ENCODE measurements at places on chromosomes 1 and 21.

GRCh38 chr1:59455206-59455605 lies 158.3 kb downstream of the FGGY start:
- no peak for DNase-seq

GRCh38 chr1:37325509-37326437 lies 148.6 kb upstream of the ZC3H12A start:
- DNase-seq, result no peak

- no peak for DNase-seq
These were observed 4.9 kb downstream of the NHLH1 start for GRCh38 chr1:160371756-160372155.

- DNase-seq, result no peak
These were observed 53.2 kb upstream of the SOD1 start for GRCh38 chr21:31606081-31606874.

GRCh38 chr1:164155347-164155746 lies 403.6 kb upstream of the PBX1 start:
- DNase-seq, result no peak

DNA sequence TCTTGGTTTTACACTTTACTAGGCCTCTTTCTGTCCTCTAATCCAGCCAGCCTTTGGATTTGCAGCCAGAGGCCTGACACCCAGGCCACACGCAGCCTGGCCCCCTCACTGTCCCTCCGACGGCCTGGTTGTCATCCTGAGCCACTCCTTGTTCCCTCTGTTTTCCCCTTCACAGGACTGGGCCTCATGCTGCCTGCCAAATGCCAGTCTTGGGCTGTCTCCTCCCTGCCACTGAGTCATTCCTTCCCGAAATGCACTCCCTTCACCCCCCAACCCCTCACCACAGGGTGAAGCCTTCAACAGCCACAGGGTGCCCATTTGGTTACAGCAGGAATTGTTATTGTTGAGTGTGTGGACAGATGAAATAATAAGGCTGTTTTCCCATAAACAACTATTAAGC lies 21.3 kb downstream of the ACOT11 start:
- no peak for DNase-seq

GRCh38 chr1:76876655-76877395 lies 9.5 kb downstream of the ST6GALNAC5 start:
- no peak for DNase-seq

DNA sequence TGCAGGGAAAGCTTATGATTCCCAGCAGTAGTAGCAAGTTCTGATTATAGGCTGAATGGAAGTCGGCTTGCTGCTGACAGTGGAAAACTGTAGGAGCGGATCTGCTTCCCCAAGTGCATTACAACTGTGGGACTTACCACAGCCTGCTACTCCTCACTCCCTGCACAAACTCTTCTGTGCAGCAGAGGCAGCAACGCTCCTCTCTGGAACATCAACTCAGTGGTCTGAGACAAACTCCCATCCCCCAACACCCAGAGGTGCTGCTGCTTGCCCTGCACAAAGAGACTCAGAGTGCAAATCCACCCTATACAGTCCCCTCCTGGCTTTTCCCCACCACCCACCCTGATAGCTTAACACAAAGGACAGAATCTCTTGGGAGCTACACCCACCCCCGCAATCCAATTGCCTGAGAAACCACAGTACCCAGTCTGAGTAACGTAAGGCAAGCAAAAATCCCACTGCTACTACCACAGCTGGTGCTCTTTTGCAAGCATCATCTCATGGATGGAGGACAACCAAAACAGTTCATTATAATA lies 1455.2 kb downstream of the AMY1C start:
- DNase-seq, result no peak

DNA sequence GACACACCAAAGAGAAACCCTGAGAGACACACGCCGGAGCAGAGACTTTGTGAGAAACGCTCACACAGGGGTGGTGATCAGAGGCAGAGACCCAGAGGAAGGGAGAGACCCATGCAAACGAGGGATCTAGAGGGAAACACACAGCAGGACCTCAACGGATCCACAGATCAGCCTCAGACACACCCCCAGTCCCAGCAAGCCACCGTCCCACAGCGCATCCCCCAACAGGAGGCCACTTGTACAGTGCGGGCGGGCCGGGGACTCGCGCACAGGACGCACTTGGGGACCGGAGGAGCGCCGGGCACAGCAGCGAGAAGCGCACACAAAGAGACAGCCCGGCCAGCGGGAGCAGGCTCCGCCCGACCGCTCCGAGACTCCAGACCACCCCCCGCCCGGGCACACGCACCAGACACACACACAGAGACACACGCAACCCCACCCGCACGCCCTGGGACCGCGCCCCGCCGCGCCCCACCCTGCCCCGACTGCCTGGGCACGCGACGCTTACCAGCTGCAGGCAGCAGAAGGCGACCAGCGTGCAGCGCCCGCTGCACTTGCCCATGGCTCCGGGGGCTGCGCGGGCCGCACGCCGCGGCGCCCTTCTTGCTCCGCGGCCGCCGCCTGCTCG lies 587 bp downstream of the NKAIN1 start:
- DNase-seq, result no peak

DNA sequence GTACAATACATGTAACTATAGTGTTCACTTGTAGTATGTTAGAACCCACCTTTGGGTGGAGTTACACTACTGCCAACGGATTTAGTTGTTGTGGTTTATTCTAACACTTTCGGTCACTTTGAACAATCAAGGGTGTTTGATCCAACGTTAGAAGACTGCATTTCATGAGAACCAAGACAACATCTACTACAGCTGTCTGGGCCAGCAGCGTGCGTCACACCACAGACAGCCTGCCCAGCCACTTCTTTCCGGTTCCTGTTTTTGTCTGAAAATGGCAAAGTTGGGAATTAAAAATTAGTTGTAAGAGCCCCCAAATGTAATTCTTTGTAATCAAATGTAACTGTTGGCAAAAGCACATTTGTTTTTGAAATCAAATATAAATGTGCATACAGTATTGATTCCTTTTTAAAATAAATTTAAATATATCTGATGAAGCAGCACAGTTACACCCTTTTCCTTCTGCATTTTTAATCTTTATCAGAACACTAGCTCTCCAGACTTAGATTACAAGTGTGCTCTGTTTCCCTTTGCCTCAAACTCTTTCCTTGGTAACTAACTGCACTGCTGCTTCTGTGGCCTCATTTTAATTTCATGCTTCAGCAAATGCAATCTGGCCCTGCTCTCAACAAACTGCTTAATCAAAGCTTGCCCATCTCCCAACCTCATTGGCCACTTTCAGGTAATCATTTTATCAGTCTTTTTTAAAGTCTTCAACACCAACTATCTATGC lies 86.6 kb upstream of the DPH5 start:
- DNase-seq, result peak; percentile 47

DNA sequence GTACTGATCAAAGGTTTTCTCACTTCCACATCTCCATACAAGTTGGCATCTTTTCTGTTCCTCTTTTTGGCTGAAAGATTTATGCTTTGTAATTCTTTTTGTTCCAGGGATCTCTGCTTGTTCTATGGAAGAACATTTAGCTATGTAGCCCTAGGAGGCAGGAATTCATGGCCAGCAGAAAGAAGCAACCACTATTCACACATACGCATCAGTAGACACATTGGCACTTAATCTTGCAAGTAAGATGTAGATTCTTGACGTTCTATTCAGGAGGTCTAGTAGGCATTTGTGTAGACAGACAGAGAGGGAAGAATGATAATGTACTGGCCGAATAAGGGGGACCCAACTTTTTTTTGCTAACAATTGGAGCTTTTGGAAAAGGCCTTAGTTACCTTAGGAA lies 336.0 kb downstream of the NUF2 start:
- DNase-seq, result no peak
